Neural progenitor cell (in vitro differentiated cells): ENCODE measurements at places on chromosomes 11 and 22. TPM values are rescaled to one million over a fixed set of nuclear protein-coding genes. Genes with fewer than 3 reads are reported as not detected.

ALG9 gene
- 36.9 and 39.5 TPM in 2 replicates for total RNA-seq

DNA sequence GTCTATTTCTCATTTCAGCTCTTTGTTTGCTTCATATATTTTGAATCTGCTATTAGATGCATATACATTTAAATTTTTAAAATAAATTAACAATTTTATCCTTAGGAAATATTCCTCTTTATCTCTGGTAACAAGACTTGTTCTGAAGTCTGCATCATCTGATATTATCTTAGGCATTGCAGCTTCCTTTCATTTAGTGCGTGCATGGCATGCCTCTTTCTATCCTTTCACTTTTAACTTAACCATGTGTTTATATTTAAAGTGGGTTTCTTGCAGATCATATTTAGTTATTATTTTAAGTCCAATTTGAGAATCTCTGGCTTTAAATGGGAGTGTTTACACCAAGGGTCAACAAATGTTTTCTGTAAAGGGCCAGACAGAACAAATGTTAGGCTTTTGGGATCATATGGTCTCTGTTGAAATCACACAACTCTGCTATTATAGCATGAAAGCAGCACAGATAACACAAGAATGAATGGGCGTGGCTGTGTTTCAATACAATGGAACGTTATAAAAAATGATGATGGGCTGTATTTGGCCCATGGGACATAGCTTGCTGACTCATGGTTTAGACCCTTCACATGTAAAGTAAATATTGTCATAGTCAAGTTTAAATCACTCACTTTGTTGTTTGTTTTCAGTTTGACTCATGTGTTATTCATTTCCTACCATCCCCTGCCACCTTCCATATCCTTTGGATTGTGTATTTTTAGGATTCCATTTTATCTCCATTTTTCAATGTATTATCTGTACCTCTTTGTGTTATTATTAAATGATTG, 83.9 kb upstream of the SNX19 start:
- H3K27ac ChIP-seq, result no peak overlapping the region
- no peaks in the 10 kb centered on the region for H3K27me3 ChIP-seq
- no peak overlapping the region for H3K4me3 ChIP-seq
- H3K4me1 ChIP-seq, result no peaks in the 10 kb centered on the region
- DNase-seq, result no peak
- H3K36me3 ChIP-seq, result no peaks in the 10 kb centered on the region

FGF3 gene
- total RNA-seq, result not detected in 2 replicates

OR51E2 gene
- not detected in 2 replicates for total RNA-seq

DNA sequence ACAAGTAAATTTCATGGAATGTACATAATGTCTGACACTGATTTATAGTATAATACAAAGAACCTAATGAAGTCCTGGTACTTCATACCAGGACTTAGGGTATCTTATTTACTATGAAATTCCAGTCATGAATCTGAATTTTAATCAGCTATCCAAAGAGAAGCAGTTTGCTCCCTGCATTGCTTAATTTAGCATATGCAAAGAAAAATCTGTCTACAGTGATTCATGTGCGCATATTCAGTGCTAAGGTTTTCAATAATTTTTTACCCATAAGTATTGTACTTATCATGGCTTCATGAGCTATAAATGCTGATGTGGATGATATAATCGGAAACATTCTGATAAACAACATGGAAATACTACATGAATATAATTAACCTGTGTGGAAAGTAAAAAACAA, 185.6 kb upstream of the ARHGAP42 start:
- no peaks in the 10 kb centered on the region for H3K27me3 ChIP-seq
- DNase-seq, result no peak
- H3K27ac ChIP-seq, result no peak overlapping the region
- no peaks in the 10 kb centered on the region for H3K36me3 ChIP-seq

GRCh38 chr11:13883042-13883441, 79.5 kb upstream of the SPON1 start:
- no peaks in the 10 kb centered on the region for H3K36me3 ChIP-seq
- DNase-seq, result no peak
- no peak overlapping the region for H3K4me3 ChIP-seq
- H3K27me3 ChIP-seq, result no peaks in the 10 kb centered on the region

OR52I2 gene
- not detected in 2 replicates for total RNA-seq

DNA sequence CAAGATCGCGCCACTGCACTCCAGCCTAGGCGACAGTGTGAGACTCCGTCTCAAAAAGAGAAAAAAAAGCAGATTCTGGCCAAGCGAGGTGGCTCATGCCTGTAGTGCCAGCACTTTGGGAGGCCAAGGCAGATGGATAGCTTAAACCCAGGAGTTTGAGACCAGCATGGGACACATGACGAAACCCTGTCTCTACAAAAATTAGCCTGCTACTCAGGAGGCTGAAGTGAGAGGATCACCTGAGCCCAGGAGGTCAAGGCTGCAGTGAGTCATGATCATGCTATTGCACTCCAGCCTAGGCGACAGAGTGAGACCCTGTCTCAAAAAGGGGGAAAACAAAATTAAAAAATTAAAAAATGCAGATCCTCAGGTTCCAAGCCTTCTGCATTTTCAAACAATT, 14.0 kb downstream of the PGAP2 start:
- H3K27me3 ChIP-seq, result no peaks in the 10 kb centered on the region
- no peak for DNase-seq
- H3K4me1 ChIP-seq, result peaks cover 19% of the 10 kb centered on the region
- H3K27ac ChIP-seq, result no peak overlapping the region

GRCh38 chr11:46639197-46639839, 22.0 kb downstream of the ATG13 start:
- DNase-seq, result no peak
- H3K4me3 ChIP-seq, result no peak overlapping the region
- no peaks in the 10 kb centered on the region for H3K27me3 ChIP-seq
- H3K4me1 ChIP-seq, result no peaks in the 10 kb centered on the region
- no peaks in the 10 kb centered on the region for H3K36me3 ChIP-seq
- H3K27ac ChIP-seq, result no peak overlapping the region

GRCh38 chr11:77515063-77515462, 41.2 kb upstream of the PAK1 start:
- no peaks in the 10 kb centered on the region for H3K27me3 ChIP-seq
- no peak overlapping the region for H3K27ac ChIP-seq
- DNase-seq, result no peak
- no peaks in the 10 kb centered on the region for H3K36me3 ChIP-seq
- H3K4me1 ChIP-seq, result no peaks in the 10 kb centered on the region

PHETA2 gene
- 0.79 and 2.3 TPM in 2 replicates for total RNA-seq

CECR2 gene
- 67.8 and 72.8 TPM in 2 replicates for total RNA-seq
